ENCODE measurements at places on chromosomes 6 and 20.
A peak's percentile ranks its signal among the peaks of the same experiment; 100 is the strongest.

GRCh38 chr20:31687777-31688176 lies 34.9 kb downstream of the BCL2L1 start:
- DNase-seq: no peak

GRCh38 chr20:38534756-38535155 lies 46.2 kb upstream of the ADIG start:
- DNase-seq: peak; percentile 22

DNA sequence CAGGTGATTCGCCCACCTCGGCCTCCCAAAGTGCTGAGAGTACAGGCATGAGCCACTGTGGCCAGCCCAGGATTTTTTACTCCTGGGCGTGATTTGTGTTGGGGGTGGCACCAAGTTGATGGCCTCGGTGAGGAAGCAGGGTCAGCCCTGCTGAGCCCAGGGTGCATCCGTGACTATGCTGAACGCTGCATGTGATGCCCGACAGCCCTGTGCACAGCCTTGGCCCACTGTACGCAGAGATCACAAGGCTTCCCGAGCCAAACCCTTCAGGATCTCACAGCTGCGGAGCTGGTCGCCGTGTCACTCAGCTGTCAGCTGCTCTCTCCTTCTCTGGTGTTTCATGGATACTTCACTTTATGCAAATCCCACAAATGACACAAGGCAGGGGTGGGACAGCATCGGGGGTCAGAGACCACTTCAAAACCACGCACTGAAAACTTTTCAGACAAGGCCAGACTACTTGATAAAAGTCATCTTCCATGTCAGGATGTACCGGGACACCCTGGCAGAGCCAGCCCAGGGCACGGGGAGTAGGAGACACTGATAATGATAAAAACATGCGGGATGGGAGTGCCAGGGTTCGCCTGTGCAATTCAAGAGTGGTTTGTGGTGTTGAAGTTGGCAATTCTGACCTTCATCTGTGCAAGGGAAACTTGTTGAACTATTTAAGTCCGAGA lies 31.2 kb upstream of the RPS6KA2 start:
- DNase-seq: no peak

DNA sequence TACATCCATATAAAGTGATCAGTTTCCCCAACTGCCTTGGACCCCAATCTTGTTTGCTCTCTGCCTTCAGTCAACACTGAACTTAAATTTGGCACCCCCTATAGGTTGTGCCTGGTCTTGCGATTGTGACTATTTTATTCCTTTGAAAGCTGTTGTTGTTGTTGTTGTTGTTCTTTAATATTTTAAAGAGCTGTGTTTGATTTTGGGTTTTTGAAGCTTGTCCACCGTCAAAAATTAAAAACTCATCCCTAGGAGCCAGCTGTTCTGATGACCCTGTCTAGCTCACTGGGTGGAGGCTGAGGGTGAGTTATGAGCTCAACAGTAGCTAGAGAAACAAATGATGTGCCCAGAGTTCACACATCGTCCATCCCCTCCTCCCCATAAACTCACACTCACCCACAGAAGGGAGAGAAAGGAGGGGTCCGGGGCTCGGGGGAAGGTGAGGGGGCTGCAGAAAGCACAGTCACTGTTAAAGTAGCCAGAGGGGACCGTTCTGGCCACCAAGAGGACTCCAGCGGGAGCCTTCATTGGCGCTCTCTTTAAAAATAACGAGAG lies 4.0 kb downstream of the SIM1 start:
- DNase-seq: no peak

DNA sequence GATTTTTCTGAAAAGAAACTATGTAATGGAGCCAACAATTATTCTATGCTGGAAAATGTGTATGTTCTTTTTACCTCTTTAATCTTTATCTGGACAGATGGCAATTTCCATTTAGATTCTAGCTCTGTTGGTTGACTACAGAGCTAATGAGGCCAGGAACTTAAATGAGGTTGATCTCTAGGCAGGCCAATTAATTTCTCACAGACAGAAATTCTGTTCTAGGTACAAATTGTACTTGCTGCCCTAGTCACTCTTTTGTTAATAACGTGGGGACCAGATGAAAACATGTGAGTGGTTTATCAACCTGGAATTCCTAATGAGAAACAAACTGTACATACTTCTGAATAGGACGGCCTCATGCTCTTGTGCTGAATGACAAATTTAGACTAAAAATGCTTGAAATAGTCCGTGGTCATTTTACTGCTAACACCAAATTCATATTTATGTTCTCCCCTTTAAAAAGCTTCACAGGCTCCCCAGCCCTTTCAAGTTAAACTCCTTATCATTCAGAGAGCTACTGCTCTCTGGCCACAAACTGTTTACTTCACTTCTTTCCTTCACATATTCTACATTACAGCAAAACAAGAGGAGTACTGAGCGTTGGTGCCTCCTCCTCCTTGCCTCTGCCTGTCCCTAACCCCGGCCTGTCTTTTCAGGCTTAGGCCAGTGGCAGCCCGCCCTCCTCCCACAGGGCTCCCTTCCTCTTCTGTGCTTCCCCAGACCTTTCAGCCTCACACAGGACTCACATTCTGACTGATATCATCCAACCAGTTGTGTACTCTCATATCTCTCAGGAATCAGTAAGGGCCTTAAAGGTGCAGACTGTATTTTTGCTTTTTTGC lies 41.4 kb downstream of the DTNBP1 start:
- DNase-seq: no peak

GRCh38 chr20:24102290-24102689 lies 113.7 kb upstream of the GGTLC1 start:
- no peak for DNase-seq

Data from activated naive CD4-positive, alpha-beta T cell treated with Interleukin-2 at 50 U/mL for 16 hours (primary cell).